ENCODE measurements at places on chromosomes 6 and 20.

GRCh38 chr6:21769405-21769861, 175.9 kb downstream of the SOX4 start:
- no peak for DNase-seq

GRCh38 chr6:34558172-34558714, 2.1 kb upstream of the SPDEF start:
- no peak for DNase-seq

GRCh38 chr6:43926634-43927531, 156.9 kb downstream of the VEGFA start:
- DNase-seq = no peak

DNA sequence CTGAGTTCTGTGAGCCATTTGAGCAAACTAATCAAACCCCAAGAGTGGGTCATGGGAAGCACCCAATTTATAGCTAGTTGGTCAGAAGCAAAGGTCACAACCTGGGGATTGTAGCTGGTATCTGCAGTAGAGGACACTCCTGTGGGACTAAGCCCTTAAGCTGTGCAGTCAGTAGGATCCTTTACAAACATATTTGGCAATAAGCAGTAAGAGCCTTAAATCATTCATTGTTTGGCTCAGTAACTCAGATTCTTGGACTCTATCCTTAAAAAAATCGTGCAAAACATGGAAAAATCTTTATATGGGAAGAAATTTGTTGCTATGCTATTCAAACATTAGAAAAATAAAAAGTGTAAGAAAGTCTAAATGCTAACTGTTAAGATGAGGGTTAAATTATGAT, 29.9 kb downstream of the FRK start:
- DNase-seq = no peak

- DNase-seq = peak; percentile 32
These were observed 12.9 kb downstream of the TGM2 start for GRCh38 chr20:38152175-38152620.

DNA sequence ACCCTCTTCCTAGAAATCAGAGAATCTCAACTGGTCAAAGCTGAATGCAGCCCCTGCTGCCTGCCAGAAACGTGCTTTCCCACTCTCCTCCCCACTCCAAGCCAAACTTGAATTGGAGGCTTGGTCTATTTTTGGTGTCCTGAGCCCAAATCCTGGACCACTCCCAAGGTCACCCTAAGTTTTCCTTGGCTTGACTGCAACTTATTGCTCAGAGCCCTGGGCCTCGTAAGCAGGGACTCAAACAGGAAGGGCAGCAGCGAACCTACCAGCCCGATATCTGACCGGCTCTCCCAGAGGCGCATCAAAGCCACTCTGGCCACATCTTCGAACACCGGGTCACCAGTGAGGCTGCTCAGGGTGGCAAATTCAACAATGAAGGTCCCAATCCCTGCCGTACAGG, 12.7 kb downstream of the EDEM2 start:
- no peak for DNase-seq

DNA sequence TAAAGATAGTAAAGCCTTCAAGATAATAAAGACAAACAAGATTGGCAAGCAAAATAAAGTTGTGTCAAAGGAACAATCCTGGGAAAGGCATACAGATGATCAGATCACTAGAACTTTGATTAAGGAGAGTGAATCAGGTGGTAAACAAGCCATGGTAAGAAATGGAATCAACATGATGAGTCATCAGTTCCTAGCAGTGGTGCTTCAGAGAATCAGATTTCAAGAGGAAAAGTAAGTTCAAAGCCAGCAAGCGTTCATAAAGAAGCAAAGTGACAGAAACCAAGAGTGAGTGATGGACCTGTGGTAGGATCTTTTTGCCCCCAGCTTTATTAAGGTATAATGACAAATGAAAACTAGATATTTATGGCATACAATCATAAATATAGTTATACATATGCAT, 340.4 kb downstream of the TPBG start:
- DNase-seq = no peak

GRCh38 chr6:35267446-35267845, 7.9 kb downstream of the ZNF76 start:
- DNase-seq = no peak

- no peak for DNase-seq
These were observed 37.4 kb downstream of the ANGPT4 start for GRCh38 chr20:878511-879307.

DNA sequence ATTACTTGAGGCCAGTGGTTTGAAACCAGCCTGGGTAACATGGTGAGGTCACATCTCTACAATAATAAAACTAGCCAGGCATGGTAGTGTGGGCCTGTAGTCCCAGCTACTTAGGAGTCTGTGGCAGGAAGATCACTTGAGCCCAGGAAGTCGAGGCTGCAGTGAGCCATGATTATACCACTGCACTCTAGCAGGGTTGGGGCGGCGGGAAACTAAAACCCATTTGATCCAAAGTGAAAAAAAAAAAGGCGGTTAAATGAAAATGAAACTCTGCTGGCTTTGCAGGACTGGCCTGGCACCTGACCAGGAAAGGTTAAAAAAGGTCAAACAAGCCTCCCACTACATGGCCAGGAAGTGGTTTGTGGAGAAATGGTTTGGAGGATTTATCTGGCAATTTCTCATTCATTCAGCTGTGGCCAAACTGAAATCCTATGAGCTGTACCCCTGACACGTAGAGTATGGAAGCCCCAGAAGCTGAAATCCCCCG, 36.6 kb downstream of the MTRES1 start:
- DNase-seq = no peak

GRCh38 chr20:49297605-49298530, 20.0 kb upstream of the ZNFX1 start:
- DNase-seq = peak; percentile 47

DNA sequence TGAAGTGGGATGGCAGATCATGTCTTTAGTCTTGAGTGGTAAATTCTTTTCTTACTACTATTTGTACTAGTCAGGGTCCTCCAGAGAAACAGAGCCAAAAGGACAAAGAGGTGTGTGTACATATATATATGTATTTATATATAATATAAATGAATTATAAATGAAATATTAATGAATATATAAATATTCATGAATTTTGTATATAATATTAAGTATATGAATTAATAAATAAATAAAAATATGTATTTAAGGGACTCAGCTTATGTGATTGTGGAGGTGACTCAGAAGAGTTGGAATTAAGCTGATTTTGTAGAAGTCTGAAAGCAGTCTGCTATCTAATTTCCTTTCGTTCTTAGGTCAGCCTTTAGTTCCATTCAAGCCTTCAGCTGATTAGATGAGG, 265.3 kb upstream of the MMS22L start:
- no peak for DNase-seq

DNA sequence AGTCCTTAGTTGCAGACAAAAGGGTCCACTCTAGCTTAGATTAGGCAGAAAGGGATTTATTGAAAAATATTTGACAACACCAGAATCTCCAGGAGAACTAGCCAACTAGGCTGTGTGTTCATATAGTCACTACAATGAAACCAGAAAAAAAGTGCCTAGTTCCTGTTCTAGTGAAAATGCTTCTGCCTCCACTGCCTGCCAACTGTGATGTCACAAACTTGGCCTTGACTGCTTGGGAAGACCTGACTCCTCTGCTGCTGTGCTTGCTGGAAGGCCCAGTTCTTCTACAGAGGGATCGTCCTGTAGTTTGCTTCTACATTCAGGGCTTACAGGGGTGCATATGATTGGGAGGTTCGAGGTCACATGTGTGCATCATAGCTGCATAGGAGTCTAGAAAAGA, 40.3 kb upstream of the XRN2 start:
- no peak for DNase-seq

GRCh38 chr20:4038047-4038459, 22.7 kb upstream of the RNF24 start:
- DNase-seq = peak; percentile 52

DNA sequence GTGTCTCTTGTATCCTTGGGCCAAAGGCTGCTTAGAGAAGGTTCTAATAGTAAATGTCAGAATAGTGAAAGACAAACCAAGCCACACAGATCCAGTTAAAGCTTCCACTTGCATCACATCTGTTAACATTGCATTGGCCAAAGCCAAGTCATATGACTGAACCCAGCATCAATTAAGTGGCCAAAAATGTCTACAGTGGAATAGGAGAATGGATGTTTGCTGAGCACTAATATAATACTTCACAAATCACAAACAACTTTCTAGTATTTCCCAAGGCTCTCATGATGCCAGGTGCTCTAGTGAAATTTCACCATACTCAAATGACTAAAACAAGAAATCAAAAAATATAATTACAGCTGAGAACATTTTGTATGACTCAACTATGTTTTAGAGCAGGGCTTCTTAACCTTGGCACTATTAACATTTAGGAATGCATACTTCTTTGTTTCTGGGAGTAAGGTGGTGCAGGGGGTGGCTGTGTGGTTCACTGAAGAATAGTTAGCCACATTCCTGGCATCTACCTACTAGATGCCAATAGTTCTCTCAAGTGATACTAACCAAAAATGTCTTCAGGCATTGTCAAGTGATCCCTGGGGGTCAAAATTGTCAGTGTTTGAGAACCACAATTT, 148.0 kb upstream of the SPTLC3 start:
- DNase-seq = no peak

GRCh38 chr6:39893286-39893685, 41.0 kb downstream of the MOCS1 start:
- no peak for DNase-seq

DNA sequence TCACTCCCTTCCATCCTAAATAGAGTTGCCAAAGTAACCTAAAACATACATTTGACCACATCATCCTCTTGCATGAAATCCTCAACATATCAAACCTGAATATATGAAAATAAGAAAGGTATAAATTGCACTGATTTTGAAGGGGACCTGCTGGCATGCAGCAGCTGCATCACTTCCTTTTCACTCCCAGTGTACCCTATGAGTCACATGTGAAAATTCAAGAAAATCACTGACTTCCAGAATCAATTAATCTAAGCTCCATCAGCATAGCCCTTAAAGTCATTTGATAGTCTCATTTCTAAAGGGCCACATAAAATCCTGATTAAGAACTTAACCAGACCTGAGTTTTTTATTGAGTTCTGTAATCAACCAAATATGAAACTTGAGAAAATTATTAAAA, 24.3 kb downstream of the SNX14 start:
- DNase-seq = no peak

- DNase-seq = peak; percentile 72
These were observed 66.7 kb upstream of the ZNF217 start for GRCh38 chr20:53660078-53660909.

GRCh38 chr6:116512111-116512559, 696 bp downstream of the CALHM5 start:
- DNase-seq = no peak

GRCh38 chr20:35344354-35344837, 52.2 kb upstream of the FAM83C start:
- no peak for DNase-seq

GRCh38 chr6:47438481-47439347, 38.9 kb upstream of the CD2AP start:
- no peak for DNase-seq

GRCh38 chr6:12716298-12716916, at the start of gene PHACTR1:
TSS of gene PHACTR1 (plus strand) at chr6:12716767.
- DNase-seq = no peak

- no peak for DNase-seq
These were observed 159.3 kb downstream of the CD83 start for GRCh38 chr6:14276667-14277404.

DNA sequence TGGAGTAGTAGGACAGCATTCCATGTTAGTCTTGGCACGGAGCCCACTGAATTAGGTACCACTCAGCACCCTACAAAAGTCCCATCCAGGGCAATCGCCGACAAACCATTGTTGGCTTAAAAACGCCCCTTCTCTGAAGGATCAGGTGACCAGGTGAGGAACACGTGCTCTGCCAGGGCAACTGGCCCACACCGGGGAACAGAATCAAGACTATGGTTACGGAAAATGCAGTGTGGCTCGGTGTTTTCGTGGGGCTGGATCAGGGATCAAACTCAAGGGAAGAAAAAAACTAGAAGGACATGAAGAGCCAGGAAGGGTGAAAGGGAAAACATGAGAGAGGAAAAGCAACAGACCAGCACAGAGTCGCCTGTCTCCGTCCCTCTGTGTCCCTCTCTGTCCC, 177.8 kb upstream of the ARID1B start:
- DNase-seq = no peak

DNA sequence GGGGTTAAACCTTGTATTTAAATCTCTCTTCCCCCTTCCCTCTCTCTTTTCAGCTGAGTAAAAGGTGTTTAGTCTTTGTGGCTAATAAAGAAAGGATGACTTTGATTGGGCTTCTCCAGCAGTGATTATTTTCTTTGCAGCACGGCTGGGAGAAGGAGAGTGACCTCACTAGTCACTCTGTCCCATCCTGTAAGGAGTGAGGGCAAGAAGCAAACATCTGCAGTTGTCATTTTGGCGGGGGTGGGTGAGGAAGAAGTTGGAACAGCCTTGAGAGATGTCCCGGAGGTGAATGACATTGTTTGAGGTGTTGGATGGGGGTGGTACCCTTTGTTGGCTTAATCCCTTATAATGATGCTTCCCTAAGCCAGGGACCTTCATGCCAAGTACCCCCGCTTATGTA, 223.6 kb downstream of the EYA2 start:
- DNase-seq = no peak

DNA sequence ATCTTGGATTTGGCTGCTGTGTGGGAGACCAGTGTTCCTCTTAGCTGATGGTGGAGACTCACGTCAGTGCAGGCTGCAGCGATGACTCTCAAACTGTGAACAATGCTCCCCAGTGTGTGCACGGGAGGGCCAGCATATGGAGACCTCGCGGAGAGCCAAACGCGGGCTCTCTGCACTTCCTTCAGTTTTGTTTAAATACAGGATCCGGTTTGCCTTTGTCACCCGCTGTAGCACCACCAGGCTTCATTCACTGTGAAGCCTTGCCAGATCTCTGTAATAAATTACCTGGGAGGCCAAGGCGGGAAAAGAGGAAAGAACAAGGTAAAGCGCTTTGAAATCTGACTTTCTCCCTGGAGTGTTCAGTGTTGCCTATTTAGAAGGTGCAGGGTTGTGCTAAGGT, 30.7 kb upstream of the TMEM14A start:
- no peak for DNase-seq

DNA sequence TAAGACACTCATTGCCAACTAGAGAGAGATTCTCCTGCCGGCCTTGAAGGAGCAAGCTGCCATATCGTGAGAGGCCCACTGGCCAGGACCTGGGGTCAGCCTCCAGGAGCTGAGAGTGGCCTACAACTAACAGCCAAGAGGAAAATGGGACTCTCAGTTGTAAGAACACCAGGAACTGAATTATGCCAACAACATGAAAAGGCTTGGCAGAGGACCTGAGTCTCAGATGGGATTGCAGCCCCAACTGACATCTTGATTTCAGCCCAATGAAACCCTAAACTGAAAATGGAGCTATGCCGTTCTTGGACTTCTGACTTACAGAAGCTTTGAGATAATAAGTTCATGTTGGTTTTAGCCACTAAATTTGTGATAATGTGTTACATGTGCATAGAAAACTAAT, 193.5 kb upstream of the LRFN2 start:
- no peak for DNase-seq

- DNase-seq = no peak
These were observed 70.6 kb upstream of the DST start for GRCh38 chr6:56713254-56713672.

GRCh38 chr20:2358006-2358405, 22.7 kb upstream of the TGM6 start:
- no peak for DNase-seq
